CD4-positive, alpha-beta memory T cell (primary cell): ENCODE measurements at places on chromosomes 3 and 15.

GRCh38 chr3:136512381-136512780, 239.8 kb downstream of the STAG1 start:
- DNase-seq, result no peak

DNA sequence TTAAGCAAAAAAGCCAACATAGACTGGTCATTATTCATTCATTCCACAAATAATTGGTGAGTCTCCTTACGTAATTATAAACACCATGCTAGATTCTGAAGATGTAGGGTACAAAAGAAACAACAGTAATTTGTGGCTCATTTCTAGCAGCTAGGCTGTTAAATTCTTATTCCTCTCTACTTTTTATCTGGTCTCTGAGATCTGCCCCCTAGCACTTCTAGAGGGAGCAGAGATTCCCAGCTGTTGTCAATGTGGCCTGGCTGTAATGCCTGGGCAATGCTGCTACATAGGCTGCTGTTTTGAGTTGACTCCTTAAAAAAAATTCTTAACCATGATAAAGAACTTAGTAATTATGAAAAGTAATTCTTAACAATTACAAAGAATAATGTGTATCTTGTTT, 434.9 kb upstream of the THRB start:
- no peak for DNase-seq

DNA sequence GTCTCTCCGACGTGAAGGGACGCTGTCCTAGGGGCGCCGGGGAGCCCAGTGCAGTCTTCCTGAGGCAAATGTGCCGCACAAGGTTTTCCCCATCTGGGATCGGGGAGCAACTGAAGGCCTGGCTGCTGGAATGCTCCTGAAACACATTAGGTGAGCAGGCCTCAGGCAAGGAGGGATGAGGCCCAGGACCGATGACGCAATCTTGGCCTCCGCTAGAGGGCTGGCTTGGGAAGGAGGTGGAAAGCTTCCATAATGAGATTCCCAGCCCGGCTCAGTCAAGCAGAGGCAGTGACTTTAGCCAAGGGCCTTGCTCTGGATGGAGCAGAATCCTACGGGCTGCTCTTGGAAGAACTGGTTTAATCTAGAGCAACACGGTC, 50.8 kb downstream of the CPN2 start:
- no peak for DNase-seq

- no peak for DNase-seq
Observed at GRCh38 chr15:96494505-96494904, 164.0 kb downstream of the NR2F2 start.

GRCh38 chr3:117836296-117836695, 1126.7 kb downstream of the TUSC7 start:
- no peak for DNase-seq

- DNase-seq, result no peak
Observed at GRCh38 chr3:115120597-115120996, 26.5 kb downstream of the ZBTB20 start.

DNA sequence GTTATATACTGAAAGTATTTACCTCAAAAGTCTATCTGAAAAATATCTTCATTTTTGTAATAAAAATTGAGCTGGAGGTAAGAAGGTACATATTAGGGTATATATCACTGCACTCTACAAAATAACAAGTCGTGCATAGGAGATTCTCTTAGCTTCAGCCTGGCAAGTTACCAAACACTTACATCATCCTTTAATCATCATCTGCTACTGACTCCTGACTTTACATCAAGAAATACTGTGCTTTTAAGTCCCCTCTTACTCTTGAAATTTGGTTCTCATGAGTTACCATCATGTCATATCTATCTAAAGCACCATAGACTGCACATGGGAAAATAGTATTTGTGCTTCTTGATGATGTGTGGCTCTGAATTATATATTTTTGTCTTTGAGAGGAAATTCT, 50.8 kb downstream of the LYSMD4 start:
- no peak for DNase-seq

DNA sequence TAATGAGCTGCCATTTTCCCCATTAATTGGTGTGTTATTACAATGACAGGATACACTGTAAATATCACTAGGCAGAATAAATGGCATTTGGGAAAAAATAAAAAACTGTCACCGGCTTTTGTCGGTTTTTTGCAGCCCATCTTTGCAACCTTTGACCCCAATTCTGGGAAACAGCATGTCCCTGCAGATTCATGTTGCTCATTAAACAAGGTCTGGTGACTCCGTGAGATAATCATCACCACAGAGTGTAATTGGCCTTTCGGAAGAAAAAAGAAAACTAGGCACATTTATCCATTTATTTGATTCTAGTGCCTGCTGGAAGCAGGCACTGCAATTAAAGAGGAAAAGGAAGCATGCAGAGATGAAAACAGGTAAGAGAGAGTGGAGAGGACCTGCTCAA, 64.5 kb downstream of the TRAT1 start:
- DNase-seq, result no peak

DNA sequence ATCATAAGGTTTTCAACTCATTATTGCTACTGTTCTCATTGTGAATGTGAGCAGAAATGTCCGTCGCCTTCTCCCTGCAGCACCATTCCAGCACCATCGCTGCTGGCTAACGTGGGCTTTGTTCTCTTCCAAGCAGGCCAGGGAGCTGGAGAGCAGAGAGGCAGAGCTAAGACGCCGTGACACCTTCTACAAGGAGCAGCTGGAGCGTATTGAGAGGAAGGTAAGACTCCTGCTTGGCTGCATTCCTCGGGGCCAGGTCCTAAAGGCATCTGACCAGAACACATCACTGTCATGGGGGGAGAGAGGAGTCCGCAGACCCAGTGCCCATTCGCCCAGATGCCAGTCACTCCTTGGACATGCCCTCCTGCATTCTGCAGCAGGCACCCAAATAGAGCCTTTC, 130.4 kb upstream of the PLXNA1 start:
- DNase-seq, result no peak

GRCh38 chr3:34364335-34364734, 565.9 kb downstream of the PDCD6IP start:
- DNase-seq, result no peak

DNA sequence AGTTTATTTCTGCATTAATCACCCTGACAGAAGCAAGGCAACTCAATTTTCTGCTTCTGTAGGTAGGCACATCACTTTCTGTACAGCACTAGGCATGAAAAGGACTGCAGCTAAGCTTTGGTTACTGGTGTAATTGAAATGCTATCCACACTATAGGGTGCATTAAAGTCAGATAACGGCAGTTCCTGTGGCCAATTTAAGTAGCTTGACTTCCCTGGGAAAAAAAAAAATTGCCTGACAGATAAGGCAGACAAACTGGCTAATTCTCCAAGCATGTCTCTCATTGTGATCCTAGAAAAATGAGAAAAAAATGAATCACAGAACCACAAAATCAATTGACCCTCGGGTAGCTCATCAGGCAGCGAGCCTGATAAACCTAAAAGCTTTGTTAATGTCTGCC, 151.4 kb downstream of the MEIS2 start:
- no peak for DNase-seq

- DNase-seq, result no peak
Observed at GRCh38 chr3:9638155-9638554, 11.2 kb upstream of the MTMR14 start.

- no peak for DNase-seq
Observed at GRCh38 chr3:158830391-158830790, 28.5 kb downstream of the MFSD1 start.

DNA sequence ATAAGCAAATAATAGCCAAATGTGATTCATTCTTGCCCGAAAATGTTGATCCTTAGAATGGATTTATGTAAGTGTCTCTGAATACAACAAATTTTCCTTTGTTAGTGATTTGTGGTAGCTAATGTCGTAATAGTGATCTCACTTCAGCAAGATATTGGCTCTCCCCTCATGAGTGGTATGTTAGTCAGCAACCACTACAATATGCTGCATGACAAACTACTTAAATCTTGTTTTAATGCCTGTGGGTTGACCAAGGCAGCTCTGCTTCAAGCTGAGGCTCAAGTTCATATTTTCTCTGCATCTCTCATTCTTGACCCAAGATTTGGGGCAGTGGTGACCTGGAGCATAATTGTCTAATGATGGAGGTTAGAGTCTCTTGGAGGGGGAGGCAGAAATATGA, 49.8 kb upstream of the GALNT15 start:
- DNase-seq, result no peak

DNA sequence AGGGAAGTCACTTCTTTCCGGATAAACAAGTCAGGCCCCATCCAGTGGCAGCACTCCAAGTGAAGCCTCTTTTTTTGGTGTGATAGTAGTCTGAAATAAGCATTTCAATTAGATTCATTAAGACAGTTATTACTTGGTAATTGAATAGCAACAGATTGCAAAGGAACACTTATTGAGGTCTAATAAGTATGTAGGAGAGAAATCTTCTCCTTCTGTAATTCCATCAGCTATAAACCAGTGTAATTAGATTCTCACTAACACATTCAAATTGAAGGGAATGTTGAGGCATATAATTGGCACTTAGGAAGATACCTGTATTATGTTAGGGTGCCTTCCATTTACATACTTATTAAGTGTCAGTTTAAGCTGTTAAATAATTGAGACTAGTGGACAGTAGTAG, 73.9 kb downstream of the SEMA6D start:
- no peak for DNase-seq

DNA sequence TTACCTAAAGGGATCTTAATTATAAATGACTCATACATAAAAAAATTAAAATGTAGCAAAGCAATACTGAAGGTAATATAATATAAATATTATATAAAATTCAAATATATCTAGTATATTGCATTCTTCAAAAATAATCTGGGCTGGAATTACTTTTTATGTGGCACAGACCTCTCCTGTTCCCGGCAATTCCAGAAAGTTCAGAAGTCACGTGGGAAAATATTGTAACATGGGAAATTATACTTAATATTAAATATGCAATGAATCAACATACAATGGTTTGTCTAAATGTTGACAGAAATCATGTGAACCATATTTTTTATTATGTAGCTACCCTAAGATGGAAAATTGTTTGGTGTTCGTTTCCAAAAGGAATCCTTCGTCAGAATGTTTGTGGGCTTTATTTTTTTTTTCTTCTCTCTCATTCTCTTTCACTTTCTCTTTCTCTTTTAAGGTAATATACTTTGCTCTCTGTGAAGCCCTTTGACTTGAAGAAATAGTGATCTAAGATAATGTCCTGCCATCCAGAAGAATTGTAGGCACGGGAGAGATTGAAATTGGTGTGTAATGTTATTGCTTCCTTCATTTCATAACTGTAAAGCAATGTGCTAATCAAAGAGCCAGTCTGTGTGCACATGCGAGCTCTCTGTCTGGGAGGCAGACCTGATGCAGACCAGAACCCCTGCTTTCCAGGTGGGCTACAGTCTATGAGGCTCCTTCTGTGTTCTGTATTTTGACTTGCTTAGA, 559.4 kb downstream of the NR2F2 start:
- DNase-seq, result no peak

DNA sequence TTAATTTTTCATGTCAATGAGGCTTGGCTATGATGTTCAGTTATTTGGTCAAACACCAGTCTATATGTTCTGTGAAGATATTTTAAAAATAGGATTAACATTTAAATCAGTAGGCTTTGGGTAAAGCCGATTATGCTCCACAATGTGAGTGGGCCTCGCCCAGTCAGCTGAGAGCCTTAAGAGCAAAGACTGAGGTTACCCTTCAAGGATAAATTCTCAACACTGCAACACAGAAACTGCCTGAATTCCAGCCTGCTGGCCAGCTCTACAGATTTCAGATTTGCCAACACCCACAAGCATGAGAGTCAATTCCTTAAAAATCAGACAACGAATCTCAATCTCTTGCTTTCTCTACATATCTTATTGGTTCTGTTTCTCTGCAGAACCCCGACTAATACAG, 188.3 kb downstream of the PLCH1 start:
- DNase-seq, result no peak

- DNase-seq, result no peak
Observed at GRCh38 chr3:146313746-146314111, 62.8 kb upstream of the PLSCR4 start.

DNA sequence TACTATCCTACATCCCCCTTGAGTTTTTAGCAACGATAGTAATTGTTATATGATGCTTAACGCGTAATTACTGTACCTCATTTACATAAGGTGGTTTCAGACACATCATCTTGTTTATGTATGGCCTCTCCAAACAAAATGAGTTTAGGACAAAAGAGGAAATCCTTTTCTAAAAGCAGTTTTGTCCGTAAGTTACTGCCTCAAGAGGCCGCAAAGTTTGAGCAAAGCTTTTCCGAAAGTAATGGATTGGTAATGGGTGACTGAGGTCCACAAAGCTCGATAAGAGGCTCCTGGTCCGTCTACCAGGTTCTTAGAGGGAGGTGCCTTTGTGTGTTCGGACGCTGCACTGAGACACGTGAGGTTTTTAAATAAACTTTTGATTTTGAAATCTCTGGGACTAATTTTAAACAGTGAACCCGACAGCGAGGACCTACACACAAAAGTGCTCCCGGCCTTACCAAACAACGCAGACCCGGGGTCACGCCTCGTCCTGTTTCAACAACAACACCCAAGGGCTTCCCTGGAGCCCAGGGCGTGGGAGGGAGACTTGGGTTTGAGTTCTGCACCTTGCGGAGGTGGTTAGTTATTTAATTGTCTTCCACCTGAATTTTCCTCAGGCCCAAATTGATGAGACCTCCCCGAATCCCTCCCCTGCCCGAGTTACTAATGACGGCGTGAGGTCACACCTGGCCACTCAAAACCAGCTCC, 456 bp upstream of the C15orf61 start:
- no peak for DNase-seq

- DNase-seq, result no peak
Observed at GRCh38 chr3:150351398-150351797, 56.7 kb upstream of the TSC22D2 start.

- no peak for DNase-seq
Observed at GRCh38 chr3:58434990-58435389, 1.4 kb upstream of the PDHB start.

GRCh38 chr3:160546727-160547126, 18.6 kb downstream of the KPNA4 start:
- DNase-seq, result no peak

GRCh38 chr3:43907508-43907858, 216.7 kb downstream of the ABHD5 start:
- no peak for DNase-seq

- DNase-seq, result no peak
Observed at GRCh38 chr3:182785142-182785541, 8.2 kb upstream of the ATP11B start.

- no peak for DNase-seq
Observed at GRCh38 chr15:39649757-39650156, 68.9 kb downstream of the THBS1 start.

GRCh38 chr3:139710212-139710611, 32.4 kb upstream of the NMNAT3 start:
- no peak for DNase-seq

DNA sequence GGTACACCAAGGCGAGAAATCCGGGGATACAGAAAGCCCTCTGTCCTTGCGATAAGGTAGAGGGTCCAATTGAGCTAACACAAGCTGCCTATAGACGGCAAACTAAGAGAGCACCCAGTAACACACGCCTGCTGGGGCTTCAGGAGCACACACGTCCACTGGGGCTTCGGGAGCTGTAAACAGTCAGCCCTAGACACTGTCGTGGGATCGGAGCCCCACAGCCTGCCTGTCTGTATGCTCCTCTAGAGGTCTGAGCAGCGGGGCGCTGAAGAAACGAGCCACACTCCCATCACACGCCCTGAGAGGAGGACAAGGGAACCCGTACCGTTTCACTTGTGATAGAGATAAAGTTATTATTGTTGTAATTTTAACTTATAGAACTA, 486 bp downstream of the SAMMSON start:
- DNase-seq, result no peak
